GM12892 (cell line): ENCODE measurements at places on chromosomes 5 and 9.

DNA sequence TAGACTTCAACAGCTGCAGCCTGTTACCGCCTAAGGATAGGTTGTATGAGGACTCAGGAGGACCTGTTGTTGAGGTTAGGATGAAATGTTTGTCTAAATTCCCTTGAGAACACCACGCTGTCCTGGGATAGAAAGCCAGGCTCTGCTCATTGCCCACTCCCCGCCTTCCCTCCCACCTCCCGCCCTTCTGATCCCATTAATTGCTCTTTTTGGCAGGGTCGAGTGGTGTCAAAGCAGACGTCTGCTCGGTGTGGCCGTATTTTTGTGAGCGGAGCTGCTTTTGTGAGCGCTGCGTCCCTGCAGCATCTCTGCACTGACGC, 62.3 kb downstream of the SPATA31C2 start:
- no peak for DNase-seq

- DNase-seq: no peak
Measured at GRCh38 chr9:132182314-132183091, 20.6 kb downstream of the NTNG2 start.

GRCh38 chr9:2459756-2460155, 161.8 kb upstream of the VLDLR start:
- no peak for DNase-seq

GRCh38 chr9:75499812-75500211, 390.7 kb upstream of the PCSK5 start:
- no peak for DNase-seq

DNA sequence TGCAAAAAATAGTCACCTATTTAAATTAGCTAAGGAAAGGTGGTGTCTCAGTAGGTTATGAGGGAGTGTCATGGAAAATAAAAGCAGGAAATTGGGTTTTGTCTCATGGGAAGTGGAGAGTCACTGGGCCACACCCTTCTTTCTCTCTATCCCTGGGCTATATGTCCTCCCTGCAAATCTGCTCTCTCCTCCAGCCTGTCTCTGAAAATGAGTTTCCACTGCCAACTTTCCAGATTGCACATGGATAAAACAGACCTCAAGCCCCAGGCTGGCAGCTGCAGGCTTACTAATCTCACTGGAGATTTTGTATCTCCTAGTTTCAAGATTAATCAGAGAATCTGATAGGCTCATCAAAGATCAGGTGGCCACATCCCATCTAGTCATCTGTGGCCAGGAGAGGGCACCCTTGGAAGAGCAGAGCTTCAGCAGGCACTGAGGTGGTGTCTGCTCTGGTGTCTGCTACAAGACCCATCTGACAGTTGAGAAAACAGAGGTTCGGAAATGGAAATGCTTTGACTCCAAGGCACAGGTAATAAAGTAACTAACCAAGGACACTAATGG, 178.9 kb downstream of the MSX2 start:
- no peak for DNase-seq

GRCh38 chr9:11618241-11618805, 1005.5 kb upstream of the PTPRD start:
- peak; percentile 0 for DNase-seq
